Activated T-helper 1 cell treated with anti-CD3 and anti-CD28 coated beads, Interleukin-12 subunit alpha, Interleukin-12 subunit beta, Interleukin-2, Interleukin-4 antibody, amounts not matched to agents 30 ng/mL and 10 ng/mL and 1 ng/mL, durations not matched to agents 14 hours and 24 hours and 36 hours (primary cell): ENCODE measurements at places on chromosomes 12 and 14.

- H3K27ac ChIP-seq = no peak overlapping the region
- H3K4me3 ChIP-seq = peak overlapping the region; percentile 22
These were observed 1.5 kb upstream of the CRIP2 start for GRCh38 chr14:105473033-105473676.

DNA sequence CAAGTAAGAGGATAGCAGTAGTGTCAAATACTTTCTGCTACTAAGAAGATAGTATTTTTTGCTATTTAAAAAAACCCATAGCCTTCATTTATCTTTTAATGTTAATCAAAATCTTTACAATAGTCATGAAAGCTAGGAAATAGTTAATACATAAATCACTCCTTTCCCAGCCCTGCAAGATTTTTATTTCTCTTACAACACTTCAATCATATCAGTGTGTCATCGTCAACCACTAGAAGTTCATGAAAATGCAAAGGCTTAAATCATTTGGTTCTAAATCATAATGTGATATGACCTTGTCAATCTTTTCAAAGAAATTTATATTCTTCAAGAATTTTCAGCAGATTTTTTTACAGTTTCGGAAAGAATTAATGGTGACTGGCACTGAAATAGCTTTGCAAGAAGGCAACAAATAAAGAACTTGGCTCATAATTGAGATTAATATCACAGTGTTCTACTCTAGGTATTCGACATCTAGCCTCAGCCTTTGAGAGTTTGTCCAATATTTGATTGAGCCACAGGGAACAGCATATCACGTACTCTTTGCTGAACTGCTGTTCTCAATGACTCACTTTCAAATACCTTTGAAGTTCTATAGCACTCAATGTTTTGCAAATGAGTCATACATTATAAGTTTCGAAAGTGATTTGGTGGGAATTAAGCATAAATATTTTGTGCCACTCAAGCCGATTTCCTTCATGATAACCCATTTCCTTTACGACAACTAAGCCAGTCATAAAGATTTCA lies 384.0 kb upstream of the FOXG1 start:
- H3K36me3 ChIP-seq = no peaks in the 10 kb centered on the region
- H3K4me3 ChIP-seq = no peak overlapping the region
- DNase-seq = no peak
- H3K4me1 ChIP-seq = no peaks in the 10 kb centered on the region

GRCh38 chr12:130195369-130195768 lies 33.1 kb downstream of the FZD10 start:
- H3K4me3 ChIP-seq = no peak overlapping the region
- no peaks in the 10 kb centered on the region for H3K27me3 ChIP-seq
- H3K36me3 ChIP-seq = no peaks in the 10 kb centered on the region
- no peak for DNase-seq
- no peak overlapping the region for H3K27ac ChIP-seq
- H3K4me1 ChIP-seq = no peaks in the 10 kb centered on the region

DNA sequence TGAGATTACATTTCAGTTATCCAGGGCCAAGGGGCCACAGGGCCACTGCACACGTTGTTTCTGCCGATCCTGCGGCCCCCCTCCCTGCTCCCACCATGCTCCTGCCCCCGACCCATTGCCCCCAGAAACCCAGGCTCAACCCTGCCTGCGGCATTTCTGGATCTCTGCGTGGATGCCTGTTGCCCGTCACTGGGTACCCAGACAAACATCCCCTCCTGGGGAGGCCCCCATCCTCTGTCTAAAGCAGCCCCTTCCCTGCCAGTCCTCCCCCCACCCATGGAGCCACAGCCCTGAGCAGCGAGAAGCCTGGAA lies 326.4 kb upstream of the SFSWAP start:
- no peak overlapping the region for H3K4me3 ChIP-seq
- H3K36me3 ChIP-seq = no peaks in the 10 kb centered on the region
- H3K27me3 ChIP-seq = no peaks in the 10 kb centered on the region

GRCh38 chr12:23884909-23885308 lies 64.6 kb downstream of the SOX5 start:
- no peak overlapping the region for H3K27ac ChIP-seq
- DNase-seq = no peak
- no peaks in the 10 kb centered on the region for H3K4me1 ChIP-seq
- H3K27me3 ChIP-seq = no peaks in the 10 kb centered on the region
- H3K4me3 ChIP-seq = no peak overlapping the region

DNA sequence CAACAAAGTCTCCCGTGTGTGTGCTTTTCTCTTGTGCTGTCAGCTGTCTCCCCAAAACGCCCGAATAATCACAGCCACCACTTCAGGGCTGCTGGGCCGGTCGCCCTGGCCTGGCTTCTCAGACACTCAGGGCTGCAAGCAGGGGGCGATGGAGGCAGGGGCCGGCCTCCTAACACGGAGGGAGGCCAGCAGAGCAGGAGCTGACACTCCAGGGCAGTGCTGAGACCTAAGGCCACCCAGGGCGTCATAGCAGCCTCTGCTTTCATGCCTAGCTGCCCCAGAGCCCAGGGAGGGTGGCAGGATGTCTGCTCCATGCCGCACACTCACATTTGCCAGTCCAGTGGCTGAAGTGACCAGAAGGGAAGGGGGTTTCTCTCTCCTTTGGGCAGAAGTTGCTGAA lies 25.6 kb downstream of the STX2 start:
- peaks cover 15% of the 10 kb centered on the region for H3K36me3 ChIP-seq
- H3K27ac ChIP-seq = no peak overlapping the region
- H3K4me3 ChIP-seq = no peak overlapping the region
- H3K27me3 ChIP-seq = no peaks in the 10 kb centered on the region
- peaks cover 2% of the 10 kb centered on the region for H3K4me1 ChIP-seq
- DNase-seq = no peak

GRCh38 chr12:131794061-131794460 lies 34.1 kb upstream of the MMP17 start:
- H3K4me3 ChIP-seq = no peak overlapping the region
- H3K4me1 ChIP-seq = no peaks in the 10 kb centered on the region
- H3K36me3 ChIP-seq = peaks cover 36% of the 10 kb centered on the region
- H3K27ac ChIP-seq = no peak overlapping the region
- no peaks in the 10 kb centered on the region for H3K27me3 ChIP-seq

DNA sequence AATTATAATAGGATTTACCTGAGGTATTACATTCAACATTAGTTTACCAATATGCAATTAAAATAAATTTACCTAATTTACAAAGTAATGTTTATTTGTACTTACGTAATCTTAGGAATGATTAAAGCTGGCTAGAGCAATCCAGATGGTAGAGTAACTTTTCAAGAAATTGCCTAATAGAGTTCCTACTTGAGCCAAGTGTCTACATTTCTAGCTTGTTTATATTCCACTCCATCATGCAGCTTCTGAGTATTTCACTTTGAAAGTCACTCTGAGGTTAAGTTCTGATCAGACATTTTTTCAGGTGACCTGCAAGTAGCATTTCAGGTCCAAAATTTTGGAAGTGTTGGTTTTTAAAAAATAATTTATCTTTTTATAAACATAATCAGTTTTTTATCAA lies 1080.7 kb downstream of the TRHDE start:
- H3K4me3 ChIP-seq = no peak overlapping the region
- no peaks in the 10 kb centered on the region for H3K27me3 ChIP-seq
- H3K27ac ChIP-seq = no peak overlapping the region
- H3K4me1 ChIP-seq = no peaks in the 10 kb centered on the region

- peaks cover 27% of the 10 kb centered on the region for H3K4me1 ChIP-seq
- H3K36me3 ChIP-seq = peaks cover 29% of the 10 kb centered on the region
- H3K27ac ChIP-seq = no peak overlapping the region
- no peak for DNase-seq
- no peaks in the 10 kb centered on the region for H3K27me3 ChIP-seq
These were observed 17.0 kb downstream of the NAA25 start for GRCh38 chr12:112091563-112091962.

GRCh38 chr12:129704232-129704830 lies 199.5 kb downstream of the TMEM132D start:
- DNase-seq = no peak
- H3K27me3 ChIP-seq = no peaks in the 10 kb centered on the region
- no peak overlapping the region for H3K4me3 ChIP-seq

GRCh38 chr12:50723865-50724264 lies 40.0 kb upstream of the ATF1 start:
- no peak overlapping the region for H3K4me3 ChIP-seq
- H3K4me1 ChIP-seq = peaks cover 7% of the 10 kb centered on the region
- no peak overlapping the region for H3K27ac ChIP-seq

GRCh38 chr14:89178800-89179535 lies 238.1 kb downstream of the FOXN3 start:
- peaks cover 6% of the 10 kb centered on the region for H3K4me1 ChIP-seq
- no peak overlapping the region for H3K4me3 ChIP-seq
- DNase-seq = no peak
- H3K36me3 ChIP-seq = peaks cover 13% of the 10 kb centered on the region
- no peaks in the 10 kb centered on the region for H3K27me3 ChIP-seq
- peak overlapping the region; percentile 25 for H3K27ac ChIP-seq

DNA sequence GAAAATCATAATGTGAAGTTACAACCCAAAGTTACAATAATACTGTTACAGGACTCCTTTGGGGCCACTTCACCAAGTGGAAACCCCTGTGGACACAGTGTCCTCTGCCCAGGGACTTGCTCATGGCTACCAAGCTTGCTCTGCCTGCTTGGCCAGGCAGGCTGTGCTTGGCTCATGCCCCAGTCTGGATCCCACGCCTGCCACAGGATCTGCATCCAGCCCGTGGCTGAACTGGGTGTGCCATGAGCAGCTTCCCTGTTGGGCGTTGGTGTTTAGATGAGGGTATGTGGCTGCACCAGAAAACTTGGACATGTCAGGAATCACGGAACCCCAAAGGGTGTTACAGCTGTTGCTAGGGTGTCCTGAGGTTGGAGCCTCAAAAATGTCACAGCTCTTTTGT lies 820.9 kb downstream of the SLC6A15 start:
- no peaks in the 10 kb centered on the region for H3K36me3 ChIP-seq
- no peak overlapping the region for H3K27ac ChIP-seq
- no peak for DNase-seq
- H3K27me3 ChIP-seq = no peaks in the 10 kb centered on the region
- no peaks in the 10 kb centered on the region for H3K4me1 ChIP-seq

GRCh38 chr14:40656311-40656710 lies 950.4 kb upstream of the LRFN5 start:
- no peak overlapping the region for H3K4me3 ChIP-seq
- no peaks in the 10 kb centered on the region for H3K36me3 ChIP-seq
- no peaks in the 10 kb centered on the region for H3K27me3 ChIP-seq
- no peak for DNase-seq
- H3K4me1 ChIP-seq = no peaks in the 10 kb centered on the region

DNA sequence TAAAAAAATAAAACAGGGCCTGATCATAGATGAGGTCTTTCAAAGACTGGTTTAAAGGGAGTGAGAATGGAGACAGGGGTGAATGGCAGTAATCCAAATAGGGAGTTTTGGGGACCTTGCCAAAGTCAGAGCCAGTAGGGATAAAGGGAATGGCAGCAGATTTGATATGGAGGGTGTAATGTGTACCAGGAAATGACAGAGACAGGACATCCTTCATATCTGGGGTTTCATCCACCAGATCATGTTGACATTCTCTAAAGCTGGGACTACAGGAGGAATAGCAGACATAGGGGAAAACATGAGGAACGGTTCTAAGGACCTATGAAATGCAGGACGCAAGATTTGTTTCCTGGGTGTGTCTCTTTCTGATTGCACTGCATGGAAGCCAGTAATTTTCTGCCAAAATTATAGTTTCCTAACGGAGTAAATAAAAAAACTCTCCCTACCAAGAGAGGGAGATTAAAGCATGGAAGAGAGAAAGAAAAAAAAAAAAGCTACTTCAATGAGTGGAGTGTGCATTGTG lies 169.9 kb downstream of the PRKD1 start:
- H3K27me3 ChIP-seq = no peaks in the 10 kb centered on the region
- H3K4me1 ChIP-seq = no peaks in the 10 kb centered on the region
- H3K36me3 ChIP-seq = no peaks in the 10 kb centered on the region
- no peak overlapping the region for H3K4me3 ChIP-seq
- no peak for DNase-seq

DNA sequence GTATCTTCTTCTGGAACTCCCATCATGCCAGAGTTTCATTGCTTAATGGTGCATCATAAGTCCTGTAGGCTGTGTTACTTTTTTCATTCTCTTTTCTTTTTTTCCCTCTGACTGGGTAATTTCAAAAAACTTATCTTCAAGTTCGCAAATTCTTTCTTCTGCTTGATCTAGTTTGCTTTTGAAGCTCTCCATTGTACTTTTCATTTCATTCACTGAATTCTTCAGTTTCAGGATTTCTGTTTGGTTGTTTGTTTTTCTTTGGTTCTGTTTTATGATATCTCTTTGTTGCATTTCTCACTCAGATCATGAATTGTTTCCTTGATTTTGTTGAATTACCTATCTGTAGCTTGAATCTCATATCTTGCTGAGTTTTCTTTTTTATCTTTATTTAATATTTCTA lies 83.3 kb upstream of the PRMT8 start:
- no peak overlapping the region for H3K27ac ChIP-seq
- H3K27me3 ChIP-seq = peaks cover 2% of the 10 kb centered on the region
- DNase-seq = no peak
- H3K4me3 ChIP-seq = no peak overlapping the region

DNA sequence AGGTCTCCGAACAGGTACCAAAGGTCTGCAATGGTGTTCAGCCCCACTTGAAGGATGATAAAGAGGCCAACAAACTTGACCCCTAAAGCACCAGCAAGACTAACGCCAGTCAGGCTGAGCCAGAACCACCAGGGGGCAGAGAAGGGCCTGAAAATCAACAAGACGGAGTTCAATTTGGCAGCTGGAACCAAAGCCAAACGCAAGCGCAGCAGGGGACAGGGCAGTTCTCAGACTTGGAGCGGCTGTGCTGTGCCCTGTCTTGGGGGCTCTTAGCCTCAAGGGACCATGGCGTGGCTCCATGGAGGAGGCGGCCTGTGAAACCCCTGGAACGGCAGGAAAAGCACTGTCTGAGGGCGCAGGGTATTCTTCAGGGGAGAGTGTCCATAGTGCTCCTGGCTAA lies 19.6 kb downstream of the POMT2 start:
- H3K27ac ChIP-seq = no peak overlapping the region
- peak; percentile 16 for DNase-seq
- peaks cover 24% of the 10 kb centered on the region for H3K4me1 ChIP-seq
- H3K27me3 ChIP-seq = no peaks in the 10 kb centered on the region
- H3K36me3 ChIP-seq = peaks cover 6% of the 10 kb centered on the region
